Smooth muscle cell of trachea (primary cell): ENCODE measurements at places on chromosomes 7 and 10. TPM values are rescaled to one million over a fixed set of nuclear protein-coding genes. Genes with fewer than 3 reads are reported as not detected.

Gene TAS2R41
- 0.17 TPM in 1 of 2 replicates, not detected in the other for total RNA-seq

Gene ATG9B
- under 0.01 and 0.15 TPM in 2 replicates for total RNA-seq

Gene PIP
- not detected in 2 replicates for total RNA-seq

Gene PDE6C
- total RNA-seq, result not detected in 2 replicates

Gene OIT3
- total RNA-seq, result under 0.01 and 0.17 TPM in 2 replicates

Gene ANKRD61
- total RNA-seq, result not detected in 2 replicates

Gene FOXI2
- not detected in 2 replicates for total RNA-seq

Gene AIMP2
- total RNA-seq, result 32.6 and 34.2 TPM in 2 replicates

Gene SLC26A3
- not detected in 2 replicates for total RNA-seq

Gene MNX1
- not detected in 2 replicates for total RNA-seq

Gene NANOS1
- total RNA-seq, result 0.29 and 1.5 TPM in 2 replicates

Gene RASSF4
- total RNA-seq, result 6.4 and 15.1 TPM in 2 replicates

Gene OR2A12
- total RNA-seq, result not detected in 2 replicates

Gene SUN3
- total RNA-seq, result not detected in 2 replicates

Gene PPP1R3C
- 65.9 and 200 TPM in 2 replicates for total RNA-seq

Gene CYP51A1
- total RNA-seq, result 179 and 232 TPM in 2 replicates

Gene KLLN
- total RNA-seq, result 0.73 and 1.2 TPM in 2 replicates

Gene SKIDA1
- total RNA-seq, result 0.73 and 0.99 TPM in 2 replicates
